ENCODE measurements at places on chromosomes 4 and X.

DNA sequence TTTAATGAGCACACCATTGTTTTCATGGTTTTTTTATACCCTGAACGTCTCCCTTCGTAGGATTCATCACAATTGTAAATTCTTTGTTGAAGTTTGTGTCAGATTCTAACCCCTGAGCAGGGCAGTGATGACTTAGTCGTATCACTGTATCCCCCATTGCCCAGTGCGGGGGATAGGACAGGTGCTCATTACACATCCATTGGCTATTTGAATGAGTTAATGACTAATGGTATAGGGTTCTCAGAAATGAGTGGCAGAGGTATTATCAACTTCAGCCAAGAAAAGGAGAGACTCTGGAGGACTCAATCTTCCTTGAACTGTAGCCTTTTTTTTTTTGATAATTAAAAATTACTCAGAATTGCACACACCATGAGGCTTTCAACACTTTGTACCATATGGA, 64.6 kb downstream of the SYNPO2 start:
- no peak for DNase-seq

DNA sequence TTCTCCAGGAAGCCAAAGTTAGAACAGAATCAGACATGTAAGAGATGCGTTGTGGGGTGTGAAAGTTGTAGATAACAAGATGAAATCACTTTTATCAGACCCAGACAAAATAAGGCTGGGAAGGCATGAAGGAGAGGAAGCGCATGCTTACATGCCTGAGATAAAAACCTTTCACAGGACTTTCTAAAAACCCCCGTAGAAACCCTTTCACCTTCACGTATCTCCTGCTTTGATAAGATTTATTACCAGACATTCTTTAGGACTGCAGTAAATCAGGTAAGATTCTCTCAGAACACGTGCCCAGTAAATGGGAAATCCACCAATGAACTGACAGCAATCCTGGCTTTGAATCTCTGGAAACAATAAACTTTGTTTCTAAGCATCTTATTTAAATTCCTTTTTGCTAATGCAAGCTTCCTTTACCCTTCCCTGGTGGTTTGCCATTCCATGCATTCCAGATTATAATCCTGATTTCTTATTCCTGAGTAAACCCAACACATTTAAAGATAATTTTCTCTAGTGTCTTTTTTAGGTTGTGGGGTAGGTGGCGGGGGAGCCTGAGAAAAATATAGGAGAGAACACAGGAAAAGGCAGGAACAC, 254.6 kb upstream of the LDB2 start:
- no peak for DNase-seq

DNA sequence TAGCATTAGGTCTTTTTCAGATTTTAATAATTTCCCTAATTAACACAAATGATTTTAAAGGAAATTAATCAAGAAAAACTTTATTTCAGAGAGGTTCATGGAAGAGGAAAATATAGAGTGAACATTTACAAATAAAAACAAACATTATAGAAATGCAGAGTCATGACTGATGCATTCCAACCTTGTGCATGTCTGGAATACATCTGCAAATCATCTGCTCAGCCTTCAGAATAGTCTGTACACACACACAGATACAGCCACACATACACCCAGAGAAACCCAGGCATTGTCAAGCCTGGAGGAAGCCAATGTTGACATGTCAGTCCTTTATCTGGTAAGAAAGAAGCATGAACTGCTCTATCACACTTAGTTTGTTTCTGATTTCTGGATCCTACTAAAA, 61.3 kb upstream of the NFKB1 start:
- no peak for DNase-seq

- no peak for DNase-seq
These were observed 13.6 kb upstream of the CCKAR start for GRCh38 chr4:26503844-26504243.

- no peak for DNase-seq
These were observed 56.6 kb downstream of the STAP1 start for GRCh38 chr4:67615119-67615518.

DNA sequence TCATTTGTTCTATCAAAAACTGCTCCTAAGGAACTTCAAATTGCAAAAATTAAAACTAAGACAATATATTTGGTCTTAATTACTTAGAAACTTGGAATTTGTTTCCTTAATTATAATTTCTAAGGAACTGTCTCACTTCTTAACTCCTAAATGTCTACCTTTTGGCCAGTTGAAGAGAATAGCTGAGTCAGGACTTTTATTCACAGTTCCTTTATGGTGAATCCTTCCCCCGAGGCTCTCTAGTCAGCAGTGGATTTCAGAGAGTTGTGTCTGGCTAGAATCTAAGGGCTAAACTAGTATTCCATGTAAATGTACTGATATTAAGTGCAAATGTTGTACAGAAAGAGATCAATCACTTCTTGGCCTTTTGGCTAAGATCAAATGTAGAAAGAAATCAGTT, 69.3 kb downstream of the AMMECR1 start:
- no peak for DNase-seq

DNA sequence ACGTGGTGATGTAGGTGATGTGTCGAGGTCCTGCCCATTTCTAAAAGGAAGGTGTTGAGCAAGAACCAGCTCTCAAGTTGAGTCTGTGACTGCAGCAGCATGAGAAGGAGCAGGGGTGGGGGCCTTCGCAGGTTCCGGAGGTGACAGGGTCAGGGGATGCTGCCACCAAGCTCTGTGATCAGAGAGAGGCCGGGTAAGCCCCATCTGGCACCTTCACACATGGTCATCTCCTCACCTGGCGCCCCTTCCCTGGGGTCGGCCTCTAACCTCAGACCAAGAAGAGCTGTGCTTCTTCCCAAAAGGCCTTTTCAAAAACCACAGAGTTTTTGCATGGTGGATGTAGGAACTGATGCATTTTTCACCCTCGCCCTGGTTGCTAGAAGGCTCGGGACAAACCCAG, 137.6 kb downstream of the CPZ start:
- no peak for DNase-seq

GRCh38 chr4:126448086-126448845, 1133.5 kb downstream of the FAT4 start:
- no peak for DNase-seq

- DNase-seq, result no peak
These were observed 816.8 kb downstream of the RPA4 start for GRCh38 chrX:97700547-97700946.

DNA sequence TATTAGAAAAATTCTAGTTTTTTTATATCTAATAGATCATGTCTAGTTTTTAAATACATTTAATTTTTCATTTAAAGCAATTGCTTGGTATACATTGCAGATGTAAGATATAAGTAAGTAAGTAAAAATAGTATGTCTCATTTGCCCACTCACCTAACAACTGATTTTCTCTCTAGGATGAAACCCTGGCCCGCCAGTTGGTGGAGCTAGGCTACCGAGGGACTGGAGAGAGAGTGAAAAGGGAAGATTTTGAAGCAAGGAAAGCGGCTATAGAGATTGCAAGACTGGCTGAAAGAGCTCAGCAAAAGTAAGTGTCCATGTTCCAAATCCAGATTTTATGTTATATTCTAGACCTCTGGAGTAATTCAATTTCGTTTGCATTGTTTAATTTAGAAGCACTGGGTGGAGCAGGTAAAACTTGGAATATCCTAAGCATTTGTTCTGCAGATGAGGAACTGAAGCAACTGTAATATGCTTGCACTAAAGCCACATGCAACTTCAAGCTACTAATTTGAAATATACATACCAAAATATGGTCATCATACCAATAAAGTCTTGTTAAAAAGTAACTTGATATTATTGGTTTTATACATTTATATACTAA, 27.1 kb downstream of the CFAP299 start:
- peak; percentile 50 for DNase-seq

DNA sequence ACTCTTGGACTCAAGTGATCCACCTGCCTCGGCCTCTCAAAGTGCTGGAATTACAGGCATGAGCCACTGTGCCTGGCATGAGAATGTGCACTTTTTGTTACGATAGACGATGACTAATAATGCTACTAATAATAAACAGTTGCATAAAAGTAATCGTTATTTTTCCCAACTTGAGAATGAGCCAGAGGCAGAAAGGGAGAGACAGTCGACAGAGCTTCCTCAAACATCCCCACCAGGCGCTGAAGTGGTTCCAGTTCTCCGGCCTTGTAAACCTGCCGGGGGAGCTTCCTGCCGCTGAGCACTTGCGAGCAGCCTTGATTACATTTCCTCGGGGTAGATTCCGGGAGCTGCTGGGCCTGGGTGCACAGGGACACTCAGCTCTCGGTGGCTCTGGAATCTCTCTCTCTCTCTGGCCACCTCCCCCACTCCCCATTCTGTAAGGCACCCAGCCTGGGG, 8.9 kb upstream of the HTRA3 start:
- no peak for DNase-seq

GRCh38 chr4:121373841-121374240, 7.0 kb downstream of the QRFPR start:
- DNase-seq, result no peak

GRCh38 chr4:94995684-94996394, 238.1 kb downstream of the BMPR1B start:
- no peak for DNase-seq

DNA sequence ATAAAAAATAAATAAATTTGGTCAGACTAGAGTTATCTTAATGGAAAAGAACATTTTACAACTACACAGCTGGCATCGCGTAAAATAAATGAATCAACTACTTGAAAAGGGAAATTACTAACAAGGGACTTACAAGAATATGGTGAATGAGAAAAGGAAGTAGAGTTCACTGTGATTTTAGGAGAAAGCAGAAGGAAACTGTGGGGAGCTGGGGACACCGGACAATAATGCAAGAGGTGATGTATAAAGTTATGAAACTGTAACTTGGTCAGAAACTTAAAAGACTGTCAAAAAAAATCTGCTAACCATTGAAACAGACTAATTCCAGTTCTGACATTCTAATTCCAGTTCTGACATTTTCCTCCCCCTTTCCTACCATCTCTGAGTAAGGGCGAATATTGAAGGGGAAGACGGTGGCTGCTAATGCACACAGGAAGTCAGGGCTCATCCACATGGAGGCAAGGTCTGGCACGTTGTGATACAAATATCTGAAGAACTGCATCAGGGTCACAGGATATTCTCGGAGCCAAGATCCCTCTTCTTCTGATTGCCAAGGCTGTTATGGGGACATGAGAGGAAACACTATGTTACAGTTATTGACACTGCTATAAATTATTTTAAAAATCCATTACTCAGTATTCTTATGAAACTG, 170.5 kb downstream of the CDS1 start:
- DNase-seq, result peak; percentile 7

- DNase-seq, result no peak
These were observed 10.4 kb upstream of the PRSS12 start for GRCh38 chr4:118363166-118363565.

- DNase-seq, result no peak
These were observed 876.3 kb downstream of the C4orf33 start for GRCh38 chr4:129972257-129972656.

- DNase-seq, result no peak
These were observed 347.8 kb downstream of the ANK2 start for GRCh38 chr4:113397114-113397701.

GRCh38 chr4:177696438-177696966, 254.3 kb upstream of the AGA start:
- no peak for DNase-seq

GRCh38 chr4:163157157-163157556, 9.5 kb downstream of the NAF1 start:
- DNase-seq, result no peak

GRCh38 chr4:53537606-53538005, 53.7 kb downstream of the LNX1 start:
- no peak for DNase-seq

DNA sequence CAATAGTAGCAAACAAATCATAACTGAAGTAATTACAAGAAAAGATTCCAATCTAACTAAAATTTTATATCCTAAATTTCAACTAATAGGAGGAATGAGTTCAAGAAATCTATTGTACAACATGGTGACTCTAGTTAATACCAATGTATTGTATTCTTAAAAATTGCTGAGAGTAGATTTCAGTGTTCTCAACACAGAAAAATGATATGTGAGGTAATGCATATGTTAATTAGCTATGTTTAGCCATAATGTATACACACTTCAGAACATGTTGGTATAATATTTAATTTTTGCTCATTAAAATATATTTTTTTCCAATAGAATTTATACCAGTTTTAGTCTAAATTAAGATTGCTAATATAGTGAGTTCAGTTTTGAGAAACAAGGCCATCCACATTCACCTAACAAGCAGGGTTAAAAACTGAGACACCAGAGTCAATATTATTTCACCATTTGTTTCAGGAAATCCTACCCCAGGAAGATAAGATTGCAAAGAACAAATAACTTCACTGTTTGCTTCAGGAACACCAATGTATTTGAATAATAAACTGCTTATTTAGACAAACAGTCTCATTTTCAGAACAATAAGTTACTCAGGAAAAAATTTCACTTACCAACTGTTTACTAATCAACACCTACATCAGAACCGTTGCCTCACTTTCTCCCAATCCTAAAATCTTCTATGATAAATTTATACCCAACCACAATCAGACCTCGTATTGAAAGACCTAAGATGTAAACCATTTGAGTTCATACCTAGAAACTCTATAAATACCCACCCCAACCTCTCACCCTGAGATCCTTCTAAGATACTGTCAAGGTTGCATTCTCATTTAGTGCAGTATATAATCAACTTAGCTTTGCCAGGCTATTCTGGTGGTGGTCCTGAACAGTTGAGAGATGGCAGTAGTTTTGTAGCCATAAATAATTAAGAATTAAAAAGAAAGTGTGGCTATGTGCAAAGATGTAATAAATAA, 132.8 kb downstream of the MAB21L2 start:
- DNase-seq, result no peak

DNA sequence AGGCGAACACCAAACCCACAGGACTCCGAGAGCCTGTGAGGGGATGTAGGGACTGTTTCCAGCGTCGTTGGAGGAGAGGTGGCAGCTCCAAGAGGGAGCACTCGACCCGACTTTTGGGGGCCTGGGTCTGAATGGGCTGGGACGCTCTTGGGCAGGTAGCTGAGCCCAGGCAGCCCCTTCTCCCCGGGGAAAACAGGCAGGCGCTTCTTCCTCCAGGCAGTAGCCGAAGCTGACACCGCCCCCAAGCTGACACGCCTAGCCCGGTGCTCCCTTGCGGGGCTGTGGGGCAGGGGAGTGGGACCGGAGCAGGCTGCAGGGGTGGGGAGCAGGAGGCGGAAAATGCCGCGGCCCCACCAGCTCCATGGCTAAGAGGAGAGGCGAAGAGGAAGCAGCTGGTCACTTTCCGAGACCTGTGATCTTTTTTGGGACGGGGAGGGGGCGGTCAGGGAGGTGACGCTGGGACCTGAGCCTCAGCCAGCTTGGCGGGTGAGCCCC, 4.2 kb downstream of the NKX1-1 start:
- DNase-seq, result no peak

- DNase-seq, result peak; percentile 31
These were observed 42.0 kb downstream of the MAP7D3 start for GRCh38 chrX:136209016-136209738.

- DNase-seq, result no peak
These were observed 629.7 kb downstream of the STIM2 start for GRCh38 chr4:27490315-27490714.

- DNase-seq, result no peak
These were observed 376.1 kb upstream of the CTSO start for GRCh38 chr4:156329779-156330178.

DNA sequence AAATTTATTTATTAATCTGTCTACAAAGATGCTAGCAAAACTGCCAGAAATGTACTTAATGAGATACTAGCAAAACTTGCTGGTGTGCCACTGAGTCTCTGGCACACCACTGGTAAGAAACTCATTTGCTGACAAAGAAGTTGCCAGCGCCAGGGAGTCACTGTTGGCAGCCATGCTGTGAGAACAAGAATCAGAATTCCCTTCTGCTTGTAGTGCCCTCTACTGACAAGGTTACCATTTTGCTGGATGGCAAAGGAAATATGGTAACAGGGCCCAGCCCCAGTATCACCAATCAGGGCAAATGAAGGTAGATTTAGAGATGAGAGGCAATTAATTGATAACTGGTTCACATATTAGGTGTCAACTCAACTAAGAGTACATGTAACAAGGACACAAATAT, 750.1 kb upstream of the ADGRL3 start:
- no peak for DNase-seq
